ENCODE measurements at places on chromosomes 3 and 15.

DNA sequence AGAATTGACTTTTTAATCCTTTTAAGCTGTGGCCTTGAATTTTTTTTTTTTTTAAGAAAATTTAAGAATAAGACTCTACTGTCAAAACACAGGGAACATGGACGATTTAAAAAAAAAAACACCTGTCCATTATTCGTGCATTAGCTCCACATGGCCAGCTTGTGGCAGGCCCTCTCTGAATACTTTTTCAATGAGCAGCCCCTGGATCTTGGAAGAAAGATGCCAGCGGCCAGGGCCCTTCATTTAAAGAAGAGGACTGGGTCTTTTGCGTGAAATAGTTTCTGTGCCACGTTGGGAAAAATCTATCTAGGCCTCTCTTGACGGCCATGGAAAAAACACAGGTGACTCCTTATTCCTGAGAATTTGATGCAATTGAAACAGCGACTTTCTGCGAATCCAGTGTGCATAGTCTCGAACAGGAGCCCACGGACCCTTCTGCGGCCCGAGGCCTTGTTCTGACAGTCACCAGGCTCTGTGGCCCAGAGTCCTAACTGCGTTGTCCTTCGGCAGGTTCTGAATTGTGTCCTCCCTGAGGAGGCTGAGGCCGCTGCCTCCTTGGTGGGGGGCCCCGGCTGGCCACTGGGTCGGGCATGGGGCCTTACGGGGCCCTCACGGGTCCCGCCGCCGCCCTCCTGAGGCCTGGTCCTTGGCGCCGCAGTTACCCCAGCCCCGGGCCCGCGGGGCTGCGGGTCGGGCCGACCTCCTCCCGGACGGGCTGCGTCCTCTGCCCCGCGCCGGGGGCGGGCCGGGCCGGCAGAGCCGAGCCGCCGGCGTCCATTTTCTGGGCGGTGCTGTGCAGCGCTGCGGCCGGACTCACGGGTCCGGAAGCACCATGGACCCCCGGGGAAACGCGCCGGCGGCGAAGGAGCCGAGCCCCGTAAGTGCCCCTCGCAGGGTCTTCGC lies 33.5 kb downstream of the ZBTB38 start:
- DNase-seq = no peak

DNA sequence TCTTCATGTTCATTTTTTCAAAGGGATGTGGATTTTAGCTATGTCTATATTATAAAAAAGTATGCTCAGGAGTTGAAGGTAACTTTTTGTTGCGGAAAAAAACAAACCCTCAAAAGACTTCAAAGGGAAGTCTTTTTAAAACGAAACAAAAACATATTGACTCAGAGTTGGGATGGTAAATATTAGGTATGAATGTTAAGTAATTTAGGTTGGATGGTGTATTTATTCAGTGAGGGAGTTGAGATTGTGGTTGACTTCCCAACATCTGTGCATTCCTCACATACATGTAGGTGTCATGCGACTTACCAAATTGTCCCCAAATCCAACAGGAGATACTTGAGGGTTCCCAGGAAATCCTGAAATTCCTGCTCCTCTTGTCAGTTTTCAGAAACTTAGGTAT lies 32.7 kb upstream of the PLSCR5 start:
- DNase-seq = no peak

DNA sequence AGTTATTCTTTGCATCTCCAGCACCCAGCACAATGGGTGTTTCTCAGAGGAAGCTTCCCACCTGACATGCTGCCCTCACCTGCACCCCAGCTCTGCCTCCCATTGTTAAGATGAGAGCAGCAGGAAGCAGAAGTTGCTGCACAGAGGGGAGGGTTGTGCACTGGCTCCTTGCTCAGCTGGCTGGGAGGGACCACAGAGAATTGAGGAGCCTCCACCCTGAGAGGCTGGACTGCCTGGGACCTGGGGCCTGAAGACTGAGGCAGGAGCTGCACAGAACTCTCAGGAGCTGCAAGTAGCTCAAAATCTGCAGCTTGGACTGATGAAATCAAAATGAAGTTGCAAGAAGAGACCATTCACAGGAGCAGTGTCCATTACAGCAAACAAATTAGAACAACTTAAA lies 222.3 kb upstream of the LINGO1 start:
- no peak for DNase-seq

DNA sequence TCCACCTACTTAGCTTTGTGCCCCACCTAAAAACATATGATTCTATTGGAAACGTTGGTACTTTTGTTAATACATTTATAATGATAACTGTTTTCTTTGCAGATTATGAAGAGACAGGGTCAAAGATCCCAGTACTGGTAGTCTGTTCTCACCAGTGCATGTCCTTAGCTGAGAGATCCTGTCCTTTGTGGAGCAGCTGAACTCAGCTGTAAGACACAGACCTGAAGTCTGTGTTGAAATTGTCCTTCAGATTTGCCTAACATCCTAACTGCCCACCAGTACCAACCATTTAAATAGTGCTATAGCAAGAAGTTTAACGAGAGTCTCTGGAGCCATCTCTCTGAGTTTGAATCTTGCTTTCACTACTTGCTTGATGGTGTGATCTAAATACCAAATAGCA lies 398.7 kb downstream of the FEZF2 start:
- DNase-seq = no peak

- no peak for DNase-seq
Measured at GRCh38 chr15:98673133-98673532, 24.8 kb downstream of the IGF1R start.

DNA sequence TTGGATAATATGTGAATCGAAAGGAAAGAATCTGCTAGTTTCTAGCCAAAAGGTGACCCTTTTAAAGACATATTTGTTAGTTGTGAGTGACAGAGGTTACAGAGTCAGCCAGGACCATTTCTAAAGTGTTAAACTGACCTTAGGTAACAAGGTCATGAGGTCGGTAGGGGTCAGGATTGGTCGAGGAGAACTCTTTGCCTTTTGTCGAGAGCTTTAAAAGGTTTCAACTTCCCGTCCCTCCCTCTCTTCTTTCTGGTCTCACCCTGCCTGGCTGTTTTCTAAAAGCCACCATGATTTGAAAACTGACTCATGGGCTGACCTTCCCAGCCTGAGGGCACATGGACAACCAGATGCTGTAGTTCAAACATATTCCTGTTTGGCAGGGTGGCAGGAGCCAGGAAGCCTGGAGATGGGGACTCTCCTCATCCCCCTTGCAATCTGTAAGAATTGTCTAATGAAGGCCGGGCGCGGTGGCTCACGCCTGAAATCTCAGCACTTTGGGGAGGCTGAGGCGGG lies 25.8 kb upstream of the PRTG start:
- no peak for DNase-seq

GRCh38 chr3:36736301-36736700 lies 28.1 kb downstream of the DCLK3 start:
- no peak for DNase-seq

DNA sequence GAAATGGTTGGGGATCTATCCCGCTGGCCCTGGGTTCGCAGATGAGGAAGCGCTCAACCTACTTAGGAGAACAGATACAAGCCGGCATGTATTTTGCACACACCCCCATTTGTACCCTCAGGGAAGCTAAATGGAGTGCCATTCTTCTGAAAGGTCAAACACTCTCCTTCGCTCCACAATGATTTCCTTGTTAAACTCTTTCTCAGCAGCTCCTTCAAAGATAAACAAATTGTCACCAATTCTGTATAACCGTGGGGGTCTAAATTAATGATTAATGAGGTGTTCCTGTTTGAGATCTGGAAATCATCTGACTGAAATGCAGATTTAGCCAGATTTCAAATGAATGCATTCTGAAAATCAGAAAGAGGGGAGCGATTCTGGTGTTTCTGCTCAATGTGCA lies 124.0 kb downstream of the MEGF11 start:
- no peak for DNase-seq

DNA sequence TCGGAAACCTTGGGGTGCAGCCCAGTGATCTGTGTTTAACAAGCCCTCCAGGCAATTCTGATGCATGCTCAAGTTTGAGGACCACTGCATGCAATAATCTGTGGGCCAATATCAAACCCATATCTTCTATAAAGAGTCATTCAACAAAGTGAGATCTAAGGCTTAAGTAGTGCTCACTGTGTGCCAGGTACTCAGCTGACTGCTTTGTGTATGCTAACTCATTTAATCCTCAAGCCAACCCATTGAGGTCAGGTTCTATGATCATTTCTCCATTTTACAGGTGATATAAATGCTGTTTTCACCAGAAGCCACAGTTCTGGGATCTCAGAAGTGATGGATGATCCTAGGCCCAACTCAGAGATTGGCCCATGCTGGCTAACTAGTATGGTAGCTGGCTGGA lies 101.7 kb downstream of the SMAD6 start:
- no peak for DNase-seq

DNA sequence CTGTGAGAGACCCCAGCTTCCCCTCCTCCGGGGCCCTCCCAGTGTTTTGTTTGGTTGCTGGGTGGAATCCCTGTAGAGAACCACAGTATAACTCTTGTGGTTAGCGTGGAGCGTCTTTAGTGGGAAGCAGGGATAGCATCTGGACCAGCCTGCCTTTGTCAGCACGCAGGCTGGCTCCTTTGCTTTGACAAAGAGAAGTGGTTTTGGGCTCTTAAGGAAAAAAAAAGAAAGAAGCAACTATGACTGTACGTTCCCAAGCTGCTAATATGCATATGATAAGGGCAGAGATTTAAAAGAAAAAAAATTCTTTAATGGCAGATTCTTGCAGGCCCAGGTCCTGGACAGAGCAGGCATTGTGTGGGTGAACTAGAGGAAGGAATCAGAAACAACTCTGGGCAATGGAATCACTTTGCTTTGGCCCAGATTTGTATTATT lies 340.8 kb upstream of the CTDSPL start:
- no peak for DNase-seq

GRCh38 chr3:167057581-167057980 lies 322.5 kb downstream of the ZBBX start:
- no peak for DNase-seq

DNA sequence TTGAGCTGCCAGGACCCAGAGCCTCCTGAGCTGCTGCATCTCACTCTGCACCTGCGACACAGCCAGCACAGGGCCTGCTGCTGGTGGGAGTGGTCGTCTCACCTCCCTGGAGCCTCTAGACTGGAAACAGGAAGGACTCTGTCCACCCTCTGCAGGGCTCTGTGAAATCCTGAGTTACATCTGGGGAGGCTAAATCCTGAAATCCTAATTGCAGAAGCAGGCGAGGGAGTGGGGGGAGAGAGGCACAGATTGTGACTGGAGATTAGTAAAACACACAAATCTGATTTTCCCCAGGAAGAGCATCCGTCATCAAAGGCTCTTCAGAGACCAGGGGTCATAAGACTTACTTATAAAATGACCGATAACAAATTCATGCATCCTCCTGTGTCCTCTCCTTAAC lies 31.6 kb upstream of the GABRG3 start:
- no peak for DNase-seq

GRCh38 chr15:65054333-65055200 lies 9.4 kb downstream of the SLC51B start:
- no peak for DNase-seq

DNA sequence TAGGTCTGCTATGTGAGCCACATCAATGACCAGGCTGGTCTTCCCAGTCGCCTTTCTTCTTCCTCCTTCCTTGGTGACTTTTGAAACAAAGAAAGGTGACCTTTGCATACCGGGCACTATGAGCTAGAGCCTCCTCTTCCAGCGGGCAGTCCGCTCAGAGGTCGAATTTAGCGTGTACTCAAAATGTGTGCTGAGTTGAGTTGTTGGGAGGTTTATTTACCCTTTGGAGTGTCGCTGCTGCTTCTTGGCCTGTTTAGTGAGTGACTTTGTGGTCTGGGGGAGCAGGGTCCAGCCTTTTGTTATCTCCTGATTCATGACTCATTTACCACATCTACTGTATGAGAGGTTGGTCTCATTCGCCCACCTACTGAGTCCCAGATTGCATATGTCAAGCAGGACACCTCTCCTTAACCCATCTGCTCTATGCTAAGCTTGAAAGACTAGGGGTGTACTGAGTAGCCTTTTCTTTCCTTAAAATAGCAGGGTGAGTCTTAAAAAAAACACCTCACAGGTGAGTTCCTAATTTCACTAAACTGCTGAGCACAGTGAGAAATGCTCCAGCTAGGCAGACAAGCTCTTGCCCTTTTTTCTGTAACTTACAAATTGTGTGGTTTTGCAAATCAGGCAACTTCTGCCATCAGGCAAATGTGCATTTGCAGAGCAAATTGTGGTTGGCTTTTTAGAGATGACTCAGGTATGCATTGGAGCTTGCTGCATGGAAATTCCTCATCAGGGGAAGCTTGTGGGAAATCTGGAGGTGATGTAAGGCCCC lies 3.2 kb upstream of the SIAH2 start:
- DNase-seq = no peak

- DNase-seq = no peak
Measured at GRCh38 chr3:194503081-194503531, 16.3 kb upstream of the ATP13A3 start.

GRCh38 chr3:177904621-177905020 lies 631.6 kb upstream of the KCNMB2 start:
- DNase-seq = no peak

GRCh38 chr15:62625429-62626033 lies 417.0 kb upstream of the TPM1 start:
- DNase-seq = no peak

DNA sequence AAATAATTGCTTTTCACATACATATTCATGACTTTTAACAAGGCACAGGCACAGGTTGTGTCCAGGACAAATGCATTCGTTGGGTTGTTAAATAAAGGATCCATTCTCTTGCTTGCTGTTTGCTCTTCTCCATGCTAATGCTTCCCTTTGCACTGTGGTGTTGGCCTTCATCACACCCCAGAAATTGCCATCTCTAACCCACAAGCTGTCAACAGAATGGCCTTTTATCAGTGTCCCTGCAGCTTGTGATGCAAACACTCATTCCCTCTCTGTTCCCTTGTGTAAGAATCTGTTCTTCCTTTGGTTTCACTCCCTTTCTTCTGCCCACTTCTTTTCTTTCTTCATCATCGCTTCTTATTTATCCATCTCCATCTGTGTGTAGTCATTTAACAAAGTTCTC lies 72.2 kb downstream of the SLC7A14 start:
- no peak for DNase-seq

- DNase-seq = no peak
Measured at GRCh38 chr3:65540666-65541065, 498.1 kb downstream of the MAGI1 start.

DNA sequence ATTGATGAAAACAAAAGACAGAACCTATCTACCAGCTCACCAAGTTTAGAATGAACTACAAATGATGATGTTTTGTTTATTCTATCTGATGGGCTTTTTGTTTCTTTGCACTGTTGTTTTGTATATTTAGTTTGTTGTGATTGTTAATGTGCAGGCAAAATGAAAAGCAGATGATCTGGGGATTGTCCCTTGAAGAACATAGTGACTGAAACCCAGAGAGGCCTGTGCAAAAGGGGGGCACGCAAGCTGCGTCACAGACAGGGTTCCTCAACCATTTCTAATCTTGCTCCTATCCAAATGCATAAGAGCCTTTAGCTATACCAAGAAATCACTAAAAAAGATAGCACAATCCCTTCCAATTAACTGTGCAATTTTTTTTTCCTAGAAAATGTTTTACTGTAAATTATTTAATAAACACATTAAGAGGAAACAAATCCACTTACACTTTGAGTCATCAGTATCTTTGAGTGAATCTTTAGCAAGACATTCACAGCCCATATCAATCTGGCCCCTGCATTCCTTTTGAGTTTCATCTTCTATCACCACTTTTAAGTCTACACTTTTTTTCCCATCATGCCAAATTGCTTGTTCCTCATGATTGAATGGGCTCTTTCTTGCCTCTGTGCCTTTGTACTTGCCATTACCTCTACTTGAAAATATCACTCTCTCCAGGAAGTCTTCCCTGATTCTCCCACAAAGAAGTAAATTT lies 220.3 kb downstream of the ATP8B4 start:
- no peak for DNase-seq

GRCh38 chr3:162441716-162442115 lies 945.1 kb downstream of the OTOL1 start:
- DNase-seq = no peak

- no peak for DNase-seq
Measured at GRCh38 chr3:78878011-78878410, 889.8 kb downstream of the ROBO1 start.

All from Panc1 (cell line).